Right renal pelvis (tissue), 4 donors: ENCODE measurements at places on chromosomes 13 and 19.

GRCh38 chr13:33206425-33206824 lies 79.1 kb downstream of the STARD13 start:
- DNase-seq, result no peak

DNA sequence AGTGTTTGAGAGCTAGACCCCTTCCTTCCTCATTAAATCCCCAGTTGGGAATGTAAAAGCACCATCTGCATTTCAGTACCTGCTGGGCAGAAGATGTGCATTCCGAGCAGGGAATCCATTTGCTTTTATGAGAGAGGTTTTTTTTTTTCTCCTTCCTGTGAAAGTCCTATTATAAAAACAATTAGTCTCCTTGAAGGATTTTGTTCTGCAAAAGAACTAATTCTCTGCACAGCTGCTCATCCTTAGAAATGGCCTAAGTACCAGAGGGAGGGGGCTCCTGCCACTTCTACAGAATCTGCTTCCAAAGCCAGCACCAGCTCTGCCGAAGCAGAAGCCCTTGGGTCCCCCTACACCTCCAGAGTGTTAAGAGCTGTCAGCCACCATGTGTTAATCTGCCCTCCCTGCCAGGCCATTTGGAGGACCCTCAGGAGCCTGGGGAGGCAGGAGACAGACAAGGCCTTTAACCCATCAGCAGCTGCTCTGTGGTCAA lies 36.4 kb upstream of the SERPINE3 start:
- no peak for DNase-seq

DNA sequence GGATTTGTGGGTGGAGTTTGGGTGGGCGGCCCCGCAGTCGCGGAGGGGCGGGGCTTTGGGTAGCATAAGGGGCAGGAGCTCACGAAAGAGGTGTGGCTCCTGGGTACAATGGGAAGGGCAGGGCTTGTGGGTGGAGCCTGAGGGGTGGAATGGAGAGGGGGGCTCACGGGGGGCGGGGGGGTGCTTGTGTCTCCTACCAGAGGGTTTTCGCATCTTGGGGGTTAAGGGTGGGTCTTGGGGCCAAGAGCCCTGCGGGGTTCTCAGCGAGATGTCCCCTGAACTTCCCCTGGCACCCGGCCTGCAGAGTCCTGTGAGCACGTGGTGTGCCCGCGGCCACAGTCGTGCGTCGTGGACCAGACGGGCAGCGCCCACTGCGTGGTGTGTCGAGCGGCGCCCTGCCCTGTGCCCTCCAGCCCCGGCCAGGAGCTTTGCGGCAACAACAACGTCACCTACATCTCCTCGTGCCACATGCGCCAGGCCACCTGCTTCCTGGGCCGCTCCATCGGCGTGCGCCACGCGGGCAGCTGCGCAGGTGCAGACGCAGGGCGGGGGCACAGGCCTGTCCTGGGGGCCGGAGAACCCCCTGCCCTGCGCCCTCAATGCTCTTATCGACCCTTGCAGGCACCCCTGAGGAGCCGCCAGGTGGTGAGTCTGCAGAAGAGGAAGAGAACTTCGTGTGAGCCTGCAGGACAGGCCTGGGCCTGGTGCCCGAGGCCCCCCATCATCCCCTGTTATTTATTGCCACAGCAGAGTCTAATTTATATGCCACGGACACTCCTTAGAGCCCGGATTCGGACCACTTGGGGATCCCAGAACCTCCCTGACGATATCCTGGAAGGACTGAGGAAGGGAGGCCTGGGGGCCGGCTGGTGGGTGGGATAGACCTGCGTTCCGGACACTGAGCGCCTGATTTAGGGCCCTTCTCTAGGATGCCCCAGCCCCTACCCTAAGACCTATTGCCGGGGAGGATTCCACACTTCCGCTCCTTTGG lies 5.1 kb downstream of the FSTL3 start:
- DNase-seq, result no peak

DNA sequence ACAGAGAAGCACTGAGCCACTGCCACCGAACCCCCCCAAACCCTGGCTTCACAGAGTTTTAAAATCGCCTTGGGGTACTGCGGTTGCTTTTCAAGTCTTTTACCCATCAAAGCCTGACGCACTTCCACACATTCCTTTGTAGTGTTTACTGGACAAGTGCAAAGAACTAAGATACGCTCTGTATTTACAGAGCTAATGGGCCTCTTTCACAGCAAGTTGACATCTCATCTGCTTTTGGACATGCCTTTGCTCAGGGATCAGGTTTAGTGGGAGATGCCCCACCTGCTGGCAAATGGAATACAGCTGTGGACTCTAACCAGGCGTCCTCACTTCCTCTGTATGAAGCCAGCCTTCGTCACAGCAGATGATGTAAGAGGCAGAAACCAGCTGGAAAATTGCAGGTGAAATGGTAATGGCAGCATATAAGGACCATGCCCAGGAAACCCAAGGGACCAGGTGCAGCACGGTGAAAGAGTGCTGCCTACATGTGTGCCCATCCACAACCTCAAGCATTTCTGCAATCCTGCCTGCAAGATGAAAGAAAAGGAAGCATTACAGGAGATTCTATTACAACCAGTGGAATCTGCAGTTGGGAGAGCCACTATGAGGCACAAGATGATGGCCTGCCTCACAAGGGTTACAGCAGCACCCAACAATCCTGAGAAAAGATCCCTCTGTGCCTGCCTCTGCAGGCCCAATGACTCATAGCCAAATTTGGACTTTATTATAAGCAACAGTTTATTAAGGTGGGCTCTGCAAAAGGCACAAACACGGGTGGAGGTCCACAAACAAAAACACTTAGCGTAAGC lies 34.7 kb downstream of the BRD4 start:
- peak; percentile 38 for DNase-seq

- no peak for DNase-seq
Observed at GRCh38 chr13:83867708-83868107, 14.6 kb downstream of the SLITRK1 start.

DNA sequence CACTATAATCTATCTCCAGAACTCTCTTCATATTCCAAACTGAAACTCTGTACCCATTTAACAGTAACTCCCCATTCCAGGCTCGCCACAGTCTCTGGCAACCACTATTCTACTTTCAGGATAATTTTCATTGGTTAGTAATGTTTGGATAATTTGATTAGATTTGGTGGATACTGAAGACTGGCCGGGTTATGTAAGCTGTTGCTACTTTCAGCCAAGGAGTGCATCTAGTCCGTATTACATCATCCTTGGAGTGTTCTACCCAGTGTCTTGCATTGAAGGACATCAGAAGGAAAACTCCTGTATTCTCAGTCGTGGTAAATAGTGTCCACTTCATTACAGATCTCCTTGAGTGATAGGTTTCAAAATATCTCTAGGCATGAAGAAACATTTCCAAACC lies 60.5 kb downstream of the PCCA start:
- DNase-seq, result no peak

DNA sequence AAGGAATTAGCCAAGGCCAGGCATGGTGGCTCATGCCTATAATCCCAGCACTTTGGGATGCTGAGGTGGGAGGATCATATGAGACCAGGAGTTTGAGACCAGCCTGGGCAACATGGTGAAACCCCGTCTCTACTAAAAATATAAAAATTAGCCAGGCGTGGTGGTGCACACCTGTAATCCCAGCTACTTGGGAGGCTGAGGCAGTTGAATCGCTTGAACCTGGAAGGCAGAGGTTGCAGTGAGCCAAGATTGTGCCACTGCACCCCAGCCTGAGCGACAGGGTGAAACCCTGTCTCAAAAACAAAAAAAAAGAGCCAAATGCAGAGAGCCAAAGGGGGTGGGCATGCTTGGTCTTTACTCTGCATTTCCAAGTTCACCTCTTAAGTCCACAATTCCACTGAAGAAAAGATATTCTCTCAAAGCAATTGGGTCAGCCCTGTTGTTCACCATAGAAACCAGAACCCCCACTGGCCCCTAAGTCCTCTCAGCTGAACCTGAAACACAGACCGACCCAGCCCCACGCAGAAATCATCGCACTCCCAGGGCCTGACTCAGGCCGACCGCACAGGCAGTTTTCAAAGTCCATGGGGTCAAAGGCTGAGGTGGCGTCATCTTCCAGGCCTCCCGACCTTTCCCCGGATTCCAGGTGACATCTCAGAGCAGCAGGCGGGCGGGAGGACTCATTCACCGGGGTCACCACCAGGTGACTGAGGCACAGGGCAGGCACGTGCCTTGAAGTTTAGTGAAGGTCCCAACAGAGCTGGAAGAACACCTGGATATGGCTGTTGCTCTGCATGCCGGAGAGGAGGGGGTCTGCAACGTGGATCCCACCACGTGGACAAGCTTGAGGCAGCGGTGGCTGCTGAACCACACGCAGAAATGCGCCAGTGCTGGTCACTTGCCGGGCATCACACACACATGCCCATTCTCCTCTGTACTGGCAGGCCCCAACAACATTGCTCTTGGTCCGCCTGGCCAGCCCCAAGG lies 33.1 kb downstream of the SLC25A42 start:
- DNase-seq, result no peak

- DNase-seq, result peak; percentile 96
Observed at GRCh38 chr19:13952154-13952930, at the start of gene DCAF15. DCAF15 (plus strand) TSS chr19:13952509; CDS start chr19:13952513, 4 bp downstream.

GRCh38 chr19:31674503-31675192 lies 325.4 kb upstream of the TSHZ3 start:
- DNase-seq, result no peak

- no peak for DNase-seq
Observed at GRCh38 chr13:33388286-33388998, 102.9 kb upstream of the STARD13 start.

- DNase-seq, result no peak
Observed at GRCh38 chr19:8108560-8109445, 40.6 kb downstream of the FBN3 start.

GRCh38 chr13:29587645-29588044 lies 7.8 kb downstream of the SLC7A1 start:
- DNase-seq, result no peak

DNA sequence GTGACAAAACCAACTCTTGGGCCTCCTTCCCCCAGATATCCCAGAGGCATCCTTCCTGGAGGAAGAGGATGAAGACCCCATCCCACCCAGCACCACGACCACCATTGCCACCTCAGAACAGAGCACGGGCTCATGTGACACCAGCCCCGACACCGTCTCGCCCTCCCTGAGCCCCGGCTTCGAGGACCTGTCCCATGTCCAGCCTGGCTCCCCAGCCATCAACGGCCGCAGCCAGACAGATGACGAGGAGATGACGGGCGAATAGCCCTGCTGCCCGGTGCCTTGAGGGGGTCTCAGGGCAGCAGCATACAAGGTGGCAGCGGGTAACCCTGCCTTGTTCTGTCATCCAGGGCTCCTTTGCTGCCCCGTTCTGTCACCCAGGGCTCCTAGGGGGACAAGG lies 3.3 kb upstream of the UBA52 start:
- no peak for DNase-seq

DNA sequence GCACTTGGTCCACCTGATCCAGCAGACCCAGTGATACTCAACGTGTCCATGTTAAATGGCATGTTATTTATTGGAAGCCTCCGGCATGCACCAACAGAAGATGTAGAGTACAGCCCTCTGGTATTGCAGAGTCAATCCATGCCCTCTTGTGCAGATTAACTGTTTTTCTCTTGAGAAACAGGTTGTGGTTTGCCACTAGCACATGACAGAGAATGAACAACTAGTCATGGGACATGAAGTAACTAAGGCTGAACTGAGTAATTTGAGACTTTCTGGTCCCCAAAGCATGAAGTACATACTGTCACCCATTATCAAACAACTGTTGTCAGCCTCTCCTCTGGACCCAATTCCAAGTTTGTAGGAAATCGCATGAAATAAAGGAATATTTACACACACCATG lies 3.2 kb downstream of the ZNF562 start:
- DNase-seq, result no peak

- DNase-seq, result peak; percentile 69
Observed at GRCh38 chr13:98672947-98673613, 79.4 kb downstream of the SLC15A1 start.

GRCh38 chr13:86438034-86438433 lies 638.8 kb upstream of the SLITRK6 start:
- no peak for DNase-seq

DNA sequence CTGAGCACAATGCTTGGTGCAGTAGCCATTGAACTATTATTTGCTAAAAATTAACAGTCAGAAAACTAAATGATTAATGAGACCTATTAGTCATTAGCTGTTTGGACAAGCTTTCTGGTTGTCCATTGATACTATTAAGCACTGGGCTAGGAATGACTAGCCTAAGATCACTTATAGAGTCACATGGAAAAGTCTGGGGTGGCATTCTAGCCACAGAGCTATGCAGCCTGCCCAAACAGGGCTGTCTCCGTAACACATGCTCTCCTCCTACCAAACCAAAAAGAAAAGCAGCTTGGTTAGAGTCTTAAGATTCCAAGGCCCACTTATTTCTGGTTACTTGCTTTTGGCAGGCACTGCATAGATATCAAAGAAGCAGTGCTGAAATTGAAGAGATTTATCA lies 193.5 kb upstream of the NBEA start:
- no peak for DNase-seq

DNA sequence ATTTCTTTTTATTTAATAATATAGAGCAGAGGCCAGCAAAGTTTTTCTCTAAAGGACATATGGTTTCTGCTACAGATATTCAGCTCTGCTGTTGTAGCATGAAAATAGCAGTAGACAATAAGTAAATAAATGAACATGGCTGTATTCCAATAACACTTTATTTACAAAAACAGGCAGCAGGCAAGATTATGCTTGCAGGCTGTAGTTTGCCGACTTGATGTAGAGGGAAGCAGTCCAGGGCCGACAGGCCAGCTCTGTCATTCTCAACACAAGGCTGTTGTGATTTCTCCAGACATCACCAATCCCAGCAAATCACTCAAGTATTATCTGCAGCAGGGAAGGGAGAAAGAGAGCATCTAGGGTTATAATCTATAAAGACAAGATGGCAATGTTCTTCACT lies 1062.5 kb upstream of the PCDH9 start:
- DNase-seq, result no peak

GRCh38 chr19:34254698-34255432 lies 511 bp downstream of the GARRE1 start:
- no peak for DNase-seq

GRCh38 chr13:89363144-89363543 lies 1692.0 kb downstream of the SLITRK5 start:
- DNase-seq, result no peak

DNA sequence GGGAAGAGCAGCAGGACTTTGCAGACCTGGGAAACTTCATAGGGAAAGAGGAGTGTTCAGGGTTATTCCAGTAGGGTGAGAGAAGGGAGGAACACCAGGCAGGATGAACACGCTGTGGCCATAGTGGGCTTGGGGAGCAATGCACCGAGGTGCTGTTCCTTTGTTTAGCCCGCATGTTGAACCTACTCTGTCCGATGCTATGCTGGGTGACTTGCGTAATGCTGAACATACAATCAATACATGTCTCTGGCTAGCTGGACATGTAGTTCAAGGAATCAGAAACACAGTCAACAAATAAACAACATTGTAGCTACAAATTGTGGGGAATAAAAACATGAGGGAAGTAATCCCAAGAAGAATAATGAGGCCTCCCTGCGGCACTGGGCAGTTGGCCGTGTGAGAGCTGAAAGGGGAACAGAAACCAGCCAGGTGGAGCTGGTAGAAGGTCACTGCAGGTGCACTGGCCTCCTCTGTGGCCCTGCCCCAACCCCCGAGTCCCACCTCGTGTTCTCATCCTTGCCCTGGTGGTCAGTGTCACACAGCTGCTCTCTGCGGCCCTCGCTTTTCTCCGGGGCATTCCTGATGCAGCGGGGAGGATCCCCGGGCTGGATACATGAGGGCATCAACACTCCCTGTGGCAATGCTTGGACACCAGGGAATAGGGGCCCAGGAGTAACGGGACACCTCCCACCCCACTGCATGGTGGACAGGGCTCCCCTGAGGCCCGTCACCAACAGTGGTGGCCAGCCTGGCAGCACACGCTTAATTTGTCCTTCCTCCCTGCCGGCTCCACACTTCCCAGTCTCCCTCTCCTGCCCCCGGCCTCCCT lies 36.9 kb upstream of the TUBGCP3 start:
- DNase-seq, result no peak
